ENCODE measurements at places on chromosomes 4 and X. TPM values are rescaled to one million over a fixed set of nuclear protein-coding genes. Genes with fewer than 3 reads are reported as not detected.

TMPRSS11B gene
- total RNA-seq: 3.1 TPM

- no peaks in the 10 kb centered on the region for H3K4me1 ChIP-seq
- no peaks in the 10 kb centered on the region for H3K36me3 ChIP-seq
- no peak overlapping the region for H3K27ac ChIP-seq
- no peaks in the 10 kb centered on the region for H3K27me3 ChIP-seq
- no peak overlapping the region for H3K4me3 ChIP-seq
- DNase-seq: no peak
These were observed 233.3 kb downstream of the NDST4 start for GRCh38 chr4:114879916-114880669.

DNA sequence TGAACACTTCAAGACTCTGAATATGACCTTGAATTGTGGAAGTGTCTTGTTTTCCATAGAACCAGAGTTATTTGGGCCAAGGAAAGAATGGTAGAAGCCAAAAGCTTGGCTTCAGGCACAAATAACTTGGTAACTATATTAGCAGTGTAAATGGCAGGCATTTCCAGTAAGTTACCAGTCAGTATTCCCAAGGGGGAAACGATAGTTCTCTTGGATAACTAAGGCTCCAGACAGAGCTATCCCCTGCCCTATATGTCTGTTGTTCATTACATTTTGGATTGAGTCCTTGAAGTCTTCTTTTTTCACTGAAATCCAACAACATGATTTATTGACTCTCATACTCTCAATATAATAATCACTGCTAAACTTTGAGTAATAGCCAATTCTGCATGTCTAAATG lies 364.1 kb downstream of the MAGEB5 start:
- H3K27me3 ChIP-seq: no peaks in the 10 kb centered on the region
- peaks cover 3% of the 10 kb centered on the region for H3K36me3 ChIP-seq
- no peaks in the 10 kb centered on the region for H3K4me1 ChIP-seq
- H3K27ac ChIP-seq: no peak overlapping the region
- DNase-seq: no peak

GRCh38 chrX:39633293-39633692 lies 464.5 kb downstream of the BCOR start:
- no peaks in the 10 kb centered on the region for H3K27me3 ChIP-seq
- H3K4me1 ChIP-seq: no peaks in the 10 kb centered on the region
- no peak overlapping the region for H3K4me3 ChIP-seq
- DNase-seq: no peak

- H3K27me3 ChIP-seq: no peaks in the 10 kb centered on the region
- H3K36me3 ChIP-seq: no peaks in the 10 kb centered on the region
- no peak overlapping the region for H3K4me3 ChIP-seq
- H3K27ac ChIP-seq: no peak overlapping the region
- H3K4me1 ChIP-seq: no peaks in the 10 kb centered on the region
These were observed 165.1 kb upstream of the PPARGC1A start for GRCh38 chr4:24054910-24055309.
